Inflammatory macrophage treated with lipopolysaccharide for 1 hour (primary cell): ENCODE measurements at places on chromosomes 12 and 14.

GRCh38 chr12:105595440-105595839 lies 264.9 kb downstream of the C12orf75 start:
- DNase-seq = no peak

GRCh38 chr12:2641207-2641606 lies 153.6 kb upstream of the FKBP4 start:
- DNase-seq = peak; percentile 11

DNA sequence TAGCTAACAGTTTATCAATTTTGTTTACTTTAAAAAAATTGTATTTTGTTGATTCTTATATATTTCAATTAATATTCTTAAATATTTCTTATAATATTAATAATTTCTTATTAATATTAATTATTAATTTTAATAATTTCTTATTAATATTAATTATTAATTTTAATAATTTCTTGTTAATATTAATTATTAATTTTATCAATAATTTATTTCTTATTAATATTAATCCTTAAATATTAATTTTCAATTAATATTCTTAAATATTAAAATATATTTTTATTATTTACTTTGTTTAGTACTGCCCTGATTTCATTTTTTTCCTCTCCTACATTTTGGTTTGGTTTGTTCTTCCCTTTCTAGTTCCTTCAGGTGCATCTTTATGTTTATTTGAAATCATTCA lies 1208.1 kb downstream of the LRFN5 start:
- DNase-seq = no peak

DNA sequence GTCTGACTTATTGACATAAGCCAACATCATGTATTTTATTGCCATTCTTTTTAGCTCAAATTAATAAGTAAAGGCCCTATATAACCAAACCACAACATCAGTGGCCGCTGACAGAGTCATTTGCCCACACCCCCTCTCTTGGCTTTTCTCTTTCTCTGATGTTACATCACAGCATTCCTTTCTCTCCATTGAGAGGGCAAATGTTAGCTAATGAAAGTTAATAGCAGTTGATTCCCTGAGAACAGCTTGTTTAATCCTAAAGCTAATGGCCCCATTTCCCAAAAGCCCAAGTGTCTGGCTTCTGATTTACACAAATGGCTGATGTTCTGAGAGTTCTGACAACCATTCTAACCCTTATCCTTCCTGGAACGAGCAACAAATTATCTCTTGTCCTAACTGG lies 308.8 kb downstream of the SNAPC1 start:
- no peak for DNase-seq

- DNase-seq = no peak
Measured at GRCh38 chr12:1103632-1104031, 112.6 kb downstream of the ERC1 start.

DNA sequence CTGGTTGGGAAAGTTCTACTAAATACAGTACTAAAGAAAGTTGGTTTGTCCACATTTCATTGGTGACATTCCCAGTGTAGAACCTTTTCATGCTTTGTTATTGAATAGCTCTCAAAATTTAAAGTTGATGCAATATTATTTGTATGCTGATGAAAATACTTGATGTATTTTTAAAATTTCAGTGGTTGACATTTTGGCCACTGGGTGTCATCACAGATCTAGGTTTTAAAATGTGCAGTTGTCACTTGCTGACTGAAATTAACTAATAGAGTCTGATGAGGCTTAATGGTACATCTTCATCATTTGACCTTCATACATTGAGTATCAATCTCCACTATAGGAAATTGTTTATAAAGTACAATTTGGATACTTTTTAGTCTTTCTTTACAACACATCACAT lies 37.1 kb downstream of the CMAS start:
- DNase-seq = peak; percentile 65

DNA sequence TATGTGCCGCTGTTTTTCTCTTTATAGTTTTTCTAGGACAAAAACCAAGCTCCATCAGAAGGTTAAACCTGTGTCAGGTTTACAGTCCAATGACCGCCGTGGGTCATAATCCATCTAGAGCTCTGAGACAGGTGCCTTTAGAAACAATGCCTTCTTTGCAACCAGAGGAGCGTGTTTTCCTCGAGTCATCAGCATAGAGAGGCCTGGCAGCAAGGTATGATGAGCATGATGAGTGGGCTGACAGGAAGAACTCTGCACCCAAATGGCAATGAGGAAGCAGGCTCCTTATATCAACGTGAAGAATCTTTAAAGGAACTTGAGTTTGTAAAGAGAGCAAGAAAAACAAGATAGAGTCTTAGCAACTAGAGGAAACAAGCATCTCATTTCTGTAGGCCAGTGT lies 60.5 kb upstream of the NUDT4 start:
- no peak for DNase-seq

DNA sequence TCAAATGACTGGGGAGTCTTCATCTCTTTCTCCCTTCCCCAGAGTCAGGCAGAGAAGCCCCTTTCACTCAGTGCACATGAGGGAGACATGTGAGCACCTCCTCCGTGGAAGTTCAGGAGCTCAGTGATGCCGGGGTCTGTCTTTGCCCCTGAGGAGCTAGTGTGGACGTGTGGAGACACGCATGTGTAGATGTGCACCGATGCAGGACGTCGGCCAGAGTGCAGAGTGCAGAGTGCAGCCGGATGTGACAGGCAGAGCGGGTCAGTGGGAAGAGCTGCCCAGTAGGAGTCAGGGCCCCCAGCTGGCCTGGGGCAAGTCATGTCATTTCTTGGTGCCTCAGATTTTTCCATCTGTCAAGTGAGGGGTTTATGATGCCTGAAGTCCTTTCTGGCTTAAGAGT lies 20.7 kb downstream of the TSPAN9 start:
- DNase-seq = no peak

DNA sequence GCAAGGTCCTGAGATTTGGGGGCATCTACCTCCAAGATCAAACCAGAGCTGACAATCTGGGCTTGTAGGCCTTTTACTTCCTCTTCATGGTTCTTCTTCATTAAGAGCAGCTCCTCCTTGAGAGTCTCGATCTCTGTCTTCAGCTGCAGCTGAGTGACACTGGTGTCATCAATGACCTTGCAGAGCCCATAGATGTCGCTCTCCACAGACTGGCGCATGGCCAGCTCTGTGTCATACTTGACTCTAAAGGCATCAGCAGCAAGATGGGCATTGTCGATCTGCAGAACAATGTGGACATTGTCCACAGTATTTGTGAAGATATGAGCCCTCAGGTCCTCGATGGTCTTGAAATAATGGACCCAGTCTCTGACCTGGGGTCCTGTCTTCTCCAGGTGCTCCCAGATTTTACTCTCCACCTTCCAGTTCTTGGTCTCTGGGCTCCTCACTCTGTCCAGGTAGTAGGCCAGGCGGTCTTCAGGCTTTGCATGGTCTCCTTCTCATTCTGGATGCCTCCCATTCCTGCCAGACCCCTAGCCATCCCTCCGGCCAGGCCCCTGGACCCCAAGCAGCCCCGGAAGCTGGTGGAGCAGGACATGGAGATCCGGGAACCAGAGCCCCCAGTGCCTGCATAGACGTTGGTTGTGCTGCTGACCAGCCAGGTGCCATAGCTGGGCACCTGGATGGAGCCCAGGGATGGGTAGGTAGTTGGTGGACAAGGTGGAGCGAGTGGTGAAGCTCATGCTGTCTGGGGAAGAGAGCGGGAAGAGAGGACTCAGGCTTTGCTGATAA lies 141.0 kb downstream of the MSRB3 start:
- no peak for DNase-seq

- no peak for DNase-seq
Measured at GRCh38 chr12:96211988-96212387, 17.8 kb downstream of the ELK3 start.

- DNase-seq = no peak
Measured at GRCh38 chr12:87382436-87382835, 646.8 kb downstream of the C12orf50 start.

GRCh38 chr14:81366884-81367283 lies 33.2 kb downstream of the STON2 start:
- no peak for DNase-seq

GRCh38 chr14:23093991-23094665 lies 808 bp downstream of the ACIN1 start:
- DNase-seq = no peak

GRCh38 chr12:120466560-120467315 lies 2.8 kb downstream of the SRSF9 start:
- DNase-seq = peak; percentile 22

DNA sequence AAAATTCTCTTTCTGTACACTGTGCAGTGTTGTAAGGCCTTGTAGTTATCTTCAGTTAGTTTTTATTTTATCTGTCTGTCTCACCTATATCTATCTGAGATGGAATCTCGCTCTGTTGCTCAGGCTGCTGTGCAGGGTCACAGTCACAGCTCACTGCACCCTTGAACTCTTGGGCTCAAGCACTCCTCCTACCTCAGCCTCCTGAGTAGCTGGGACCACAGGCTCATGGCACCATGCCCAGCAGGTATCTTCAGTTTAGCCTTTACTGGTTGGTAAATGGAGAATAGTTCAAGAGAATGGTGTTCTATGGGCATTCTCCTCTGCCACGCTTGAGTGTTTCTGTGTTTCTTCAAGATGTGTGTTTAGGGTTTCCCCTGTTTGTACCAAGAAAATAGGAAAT lies 13.6 kb downstream of the TULP3 start:
- DNase-seq = no peak
